ENCODE measurements at places on chromosomes 12 and 14.

DNA sequence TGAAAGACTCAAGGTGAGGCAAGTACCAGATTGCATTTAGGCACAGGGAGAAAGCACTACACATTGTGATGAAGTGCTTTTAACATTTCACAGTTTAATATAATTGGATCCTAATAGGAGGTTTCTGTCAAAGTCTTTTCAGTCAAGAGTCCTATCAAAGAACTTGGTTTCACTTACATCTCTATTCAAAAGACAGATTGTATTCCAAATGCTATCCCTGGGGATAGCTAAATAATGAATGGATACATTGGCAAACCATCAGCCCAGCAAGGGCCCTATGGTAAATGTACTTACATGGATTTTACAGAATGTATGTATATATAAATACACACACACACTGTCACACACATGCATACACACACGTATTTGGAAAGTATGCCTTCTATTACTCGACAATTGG, 655.5 kb upstream of the FLRT2 start:
- DNase-seq = peak; percentile 72

- DNase-seq = no peak
Measured at GRCh38 chr14:93716746-93717667, 71.3 kb downstream of the PRIMA1 start.

GRCh38 chr14:72711936-72712335, 182.0 kb downstream of the DPF3 start:
- DNase-seq = no peak

GRCh38 chr12:25317553-25317952, 66.8 kb upstream of the KRAS start:
- DNase-seq = no peak

DNA sequence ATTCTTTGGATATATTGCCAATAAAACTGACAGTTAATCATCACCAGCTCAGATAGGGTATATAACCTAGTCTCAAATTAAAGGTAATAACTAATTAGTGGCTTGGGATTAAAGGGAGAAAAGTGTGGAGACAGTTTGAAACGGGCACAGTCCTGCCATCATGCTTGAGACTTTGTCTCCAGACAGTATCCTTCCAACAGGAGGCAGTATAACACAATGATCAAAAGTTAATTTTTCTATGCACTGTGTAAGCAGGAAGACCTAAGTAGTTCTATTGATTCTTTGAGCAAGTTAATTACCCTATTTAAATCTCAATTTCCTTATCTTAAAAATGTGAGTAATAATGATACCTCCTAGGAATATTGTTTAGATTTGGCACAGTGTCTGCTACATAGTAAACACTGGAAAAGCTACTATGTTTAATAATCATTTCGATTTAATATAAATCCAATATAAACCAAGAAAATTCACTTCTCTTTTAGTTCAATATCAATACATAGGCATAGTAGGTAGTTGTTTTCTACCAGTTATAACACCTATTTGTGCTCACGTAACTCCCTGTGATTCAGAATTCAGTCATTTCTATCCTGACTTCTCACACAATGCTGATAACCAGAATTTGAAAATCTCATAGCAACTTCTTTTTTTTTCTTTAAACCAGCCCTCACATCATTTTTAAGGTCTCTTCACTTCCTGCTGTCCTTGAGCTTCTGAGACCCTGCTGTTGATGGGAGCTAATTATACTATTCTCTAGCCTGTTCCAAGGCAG, 53.7 kb downstream of the GALNT4 start:
- peak; percentile 25 for DNase-seq

GRCh38 chr12:69459477-69459876, 10.7 kb upstream of the FRS2 start:
- no peak for DNase-seq

DNA sequence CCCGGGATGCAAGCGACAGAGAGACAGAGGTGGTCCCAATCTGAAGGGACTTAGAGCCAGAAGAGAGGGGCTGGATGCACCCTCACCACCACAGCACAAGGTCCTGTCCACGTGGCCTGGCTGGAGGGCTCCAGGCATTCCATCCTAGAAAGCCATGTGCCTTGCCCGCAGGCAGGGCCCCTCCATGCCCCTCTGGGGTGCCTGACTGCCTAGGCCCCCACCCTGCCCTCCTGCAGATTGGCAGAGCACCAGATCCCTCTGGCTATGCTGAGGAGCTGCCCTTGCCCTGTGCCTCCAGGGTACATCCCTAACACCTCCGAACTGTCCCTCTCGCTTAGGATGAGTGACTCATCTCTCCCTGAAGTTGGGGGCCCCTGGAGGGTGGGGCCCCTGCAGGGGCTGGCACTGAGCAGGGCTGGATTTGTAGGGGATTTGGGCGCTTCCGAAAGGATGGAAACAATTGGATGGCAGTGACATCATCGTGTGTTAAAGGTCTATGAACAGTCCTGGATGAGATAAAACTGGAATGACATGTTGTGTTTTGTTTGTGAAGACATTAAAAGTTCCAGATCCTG, 50.9 kb downstream of the CHGA start:
- DNase-seq = no peak

DNA sequence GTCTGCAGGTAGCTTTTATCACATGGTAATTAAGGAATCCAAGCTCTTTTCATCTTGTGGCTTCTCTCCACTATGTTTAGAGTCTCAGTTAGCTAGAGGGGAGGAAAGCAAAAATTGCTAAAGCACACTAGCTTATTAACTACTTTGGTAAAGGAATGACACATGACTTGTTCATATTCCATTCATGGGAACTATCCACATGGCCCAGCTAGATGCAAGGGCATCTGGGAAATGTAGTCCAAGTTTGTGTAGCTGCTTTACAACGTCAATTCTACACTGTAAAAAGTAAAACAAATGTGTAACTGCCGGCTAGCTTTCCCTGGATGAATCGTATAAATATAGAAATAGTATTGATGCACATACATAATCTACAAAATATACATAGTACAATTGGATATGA, 244.5 kb upstream of the LRFN5 start:
- DNase-seq = no peak

GRCh38 chr12:84638811-84639368, 273.7 kb downstream of the SLC6A15 start:
- no peak for DNase-seq

- DNase-seq = no peak
Measured at GRCh38 chr14:99857551-99857950, 64.3 kb downstream of the EML1 start.

- no peak for DNase-seq
Measured at GRCh38 chr12:116698554-116699075, 39.3 kb downstream of the SPRING1 start.

DNA sequence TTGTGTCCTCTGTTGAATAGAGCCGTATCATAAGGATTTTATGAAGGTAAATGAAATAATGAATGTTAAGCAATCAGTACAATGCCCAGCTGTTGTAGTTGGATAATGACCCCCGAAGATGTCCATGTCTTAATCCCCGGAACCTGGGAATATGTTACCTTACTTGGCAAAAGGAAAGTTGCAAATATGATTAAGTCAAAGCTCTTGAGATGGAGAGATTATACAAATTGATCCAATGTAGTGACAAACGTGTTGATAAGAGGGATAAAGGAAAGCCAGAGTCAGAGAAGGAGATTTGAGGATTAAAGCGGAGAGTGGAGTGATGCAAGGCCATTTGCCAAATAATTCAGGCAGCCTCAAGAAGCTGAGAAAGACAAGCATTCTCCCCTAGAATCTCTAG, 19.2 kb upstream of the MGAT4C start:
- no peak for DNase-seq

- peak; percentile 86 for DNase-seq
Measured at GRCh38 chr12:107607464-107608392, 77.9 kb upstream of the PWP1 start.

- no peak for DNase-seq
Measured at GRCh38 chr12:31236998-31237637, 88.8 kb downstream of the SINHCAF start.

- DNase-seq = no peak
Measured at GRCh38 chr12:49428793-49429192, 61.5 kb downstream of the SPATS2 start.

GRCh38 chr12:121858662-121859572, at the start of gene HPD:
Gene HPD (minus strand): TSS chr12:121858859. CDS start chr12:121858823, 36 bp downstream.
- no peak for DNase-seq

- DNase-seq = no peak
Measured at GRCh38 chr14:59964251-59965007, 44.5 kb downstream of the LRRC9 start.

GRCh38 chr12:95663525-95663924, 112.2 kb upstream of the USP44 start:
- DNase-seq = no peak

DNA sequence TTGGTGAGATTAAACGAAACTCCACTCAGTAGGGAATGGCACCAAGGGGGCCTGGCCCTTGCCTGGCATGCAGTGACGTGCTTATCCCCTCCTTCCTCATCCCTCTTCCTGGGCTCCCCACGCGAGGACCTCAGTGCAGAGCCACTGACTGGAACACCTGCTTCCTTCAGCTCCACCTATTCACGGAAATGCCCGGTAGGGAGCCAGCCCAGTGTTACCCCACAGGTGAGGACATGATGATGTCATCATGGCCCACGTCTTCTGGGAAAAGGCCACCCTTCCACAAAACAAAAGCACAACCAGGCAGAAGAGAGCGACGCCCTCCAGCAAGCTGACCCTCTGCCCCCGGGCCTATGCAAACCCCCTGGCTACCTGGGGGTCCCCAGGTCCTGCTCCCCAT, 42.1 kb downstream of the CCDC85C start:
- no peak for DNase-seq

All from NCI-H2107 (cell line).